ENCODE measurements at places on chromosomes 16 and 17.
A peak's percentile ranks its signal among the peaks of the same experiment; 100 is the strongest.

GRCh38 chr17:82235056-82235774 lies 6.4 kb downstream of the SLC16A3 start:
- H3K27me3 ChIP-seq, result no peaks in the 10 kb centered on the region
- peaks cover 25% of the 10 kb centered on the region for H3K4me1 ChIP-seq
- no peak overlapping the region for H3K4me3 ChIP-seq

- peaks cover 9% of the 10 kb centered on the region for H3K27me3 ChIP-seq
- H3K4me1 ChIP-seq, result no peaks in the 10 kb centered on the region
- H3K4me3 ChIP-seq, result no peak overlapping the region
- no peaks in the 10 kb centered on the region for H3K36me3 ChIP-seq
- H3K27ac ChIP-seq, result no peak overlapping the region
Observed at GRCh38 chr16:28011971-28012445, 51.5 kb downstream of the GSG1L start.

DNA sequence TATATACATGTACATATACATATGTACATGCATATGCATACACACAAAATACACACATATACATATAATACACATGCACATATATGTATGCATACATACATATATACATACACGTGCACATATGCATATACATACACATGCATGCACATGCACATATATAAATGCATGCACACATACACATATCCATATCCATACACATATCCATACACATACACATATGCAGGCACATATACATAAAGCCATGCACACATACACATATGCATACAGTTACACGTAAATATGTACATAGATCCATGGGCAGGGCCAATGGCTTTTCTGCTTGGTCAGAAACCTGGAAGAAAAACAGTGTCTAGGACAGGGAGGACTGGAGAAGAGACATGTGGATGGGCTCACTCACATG lies 23.9 kb upstream of the USP10 start:
- H3K27ac ChIP-seq, result no peak overlapping the region
- no peak overlapping the region for H3K4me3 ChIP-seq
- H3K36me3 ChIP-seq, result no peaks in the 10 kb centered on the region
- no peak for DNase-seq
- no peaks in the 10 kb centered on the region for H3K27me3 ChIP-seq

DNA sequence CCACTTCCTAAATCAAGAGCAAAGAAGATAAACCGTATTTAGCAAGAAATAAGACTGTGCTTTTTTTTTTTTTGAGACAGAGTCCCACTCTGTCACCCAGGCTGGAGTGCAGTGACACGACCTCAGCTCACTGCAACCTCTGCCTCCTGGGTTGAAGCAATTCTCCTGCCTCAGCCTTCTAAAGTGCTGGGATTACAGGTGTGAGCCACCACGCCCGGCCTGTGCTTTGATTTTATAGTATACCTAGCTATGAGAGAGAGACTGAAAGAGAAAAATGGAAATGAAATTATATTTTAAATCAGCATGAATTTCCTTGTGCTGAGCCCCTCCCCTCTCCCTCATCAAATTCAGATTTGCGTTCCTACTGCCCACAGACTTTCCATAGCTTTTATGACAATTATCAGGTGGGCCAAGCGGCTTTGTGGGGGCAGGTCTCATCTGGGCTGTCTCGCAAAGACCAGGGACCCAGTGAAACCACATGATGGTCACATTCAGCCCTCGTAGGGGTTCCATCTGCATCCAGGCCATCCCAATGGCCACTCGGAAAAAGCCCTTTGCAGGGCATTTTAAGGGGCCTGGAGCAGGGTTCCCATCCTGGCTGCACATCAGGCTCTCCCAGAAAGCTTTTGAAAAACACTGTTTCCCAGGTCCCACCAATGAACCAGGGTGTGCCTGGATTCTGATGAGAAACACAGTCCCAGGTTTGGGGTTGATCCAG lies 8.5 kb downstream of the CACNG1 start:
- no peaks in the 10 kb centered on the region for H3K4me1 ChIP-seq
- no peak overlapping the region for H3K4me3 ChIP-seq
- no peaks in the 10 kb centered on the region for H3K27me3 ChIP-seq

DNA sequence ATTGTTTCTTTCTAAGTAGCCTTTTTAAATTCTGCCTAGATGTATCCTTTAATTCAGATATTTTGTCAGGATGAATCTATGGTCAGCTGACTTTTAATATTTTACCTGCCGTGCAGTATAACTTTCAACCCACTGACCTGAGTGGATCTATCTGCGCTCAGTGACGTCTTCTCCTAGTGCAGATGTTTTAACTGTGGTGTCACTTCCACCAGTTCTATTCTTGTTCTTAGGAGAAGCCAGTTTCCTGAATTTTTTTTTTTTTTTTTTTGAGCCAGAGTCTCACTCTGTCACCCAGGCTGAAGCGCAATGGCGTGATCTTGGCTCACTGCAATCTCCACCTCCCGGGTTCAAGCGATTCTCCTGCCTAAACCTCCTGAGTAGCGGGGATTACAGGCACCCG lies 5.0 kb upstream of the TM4SF5 start:
- H3K27ac ChIP-seq, result no peak overlapping the region
- no peaks in the 10 kb centered on the region for H3K36me3 ChIP-seq
- peaks cover 4% of the 10 kb centered on the region for H3K27me3 ChIP-seq
- H3K4me1 ChIP-seq, result peaks cover 4% of the 10 kb centered on the region
- DNase-seq, result no peak

DNA sequence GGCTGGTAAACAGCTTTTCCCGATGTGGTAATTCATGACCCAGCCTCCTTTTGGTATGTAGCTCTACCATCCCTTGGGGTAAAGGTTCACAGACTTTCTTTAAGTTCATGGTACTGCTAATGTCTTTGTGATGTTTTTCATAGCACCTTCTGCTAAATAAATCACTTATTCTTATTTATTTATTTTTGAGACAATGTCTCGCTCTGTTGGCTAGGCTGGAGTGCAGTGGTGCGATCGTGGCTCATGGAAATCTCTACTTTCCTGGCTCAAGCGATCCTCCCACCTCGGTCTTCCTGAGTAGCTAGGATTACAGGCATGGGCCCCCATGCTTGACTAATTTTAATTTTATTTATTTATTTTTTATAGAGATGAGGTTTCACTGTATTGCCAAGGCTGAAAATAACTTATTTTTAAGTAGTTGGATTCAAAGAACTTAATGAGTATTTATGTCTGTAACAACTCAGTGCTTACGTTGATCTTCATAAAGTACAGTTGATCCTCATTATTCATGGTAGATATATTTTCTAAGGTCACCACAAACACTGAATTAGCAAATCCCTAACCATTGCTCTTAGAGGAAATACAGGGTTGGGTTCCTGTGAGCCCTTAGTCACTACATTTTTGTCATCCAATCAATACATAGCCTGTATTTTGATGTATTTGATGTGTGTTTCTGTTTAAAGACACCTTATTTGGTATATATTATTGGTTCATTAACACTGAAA lies 97.1 kb downstream of the SHISA9 start:
- no peaks in the 10 kb centered on the region for H3K36me3 ChIP-seq
- peaks cover 3% of the 10 kb centered on the region for H3K27me3 ChIP-seq
- no peak overlapping the region for H3K4me3 ChIP-seq

DNA sequence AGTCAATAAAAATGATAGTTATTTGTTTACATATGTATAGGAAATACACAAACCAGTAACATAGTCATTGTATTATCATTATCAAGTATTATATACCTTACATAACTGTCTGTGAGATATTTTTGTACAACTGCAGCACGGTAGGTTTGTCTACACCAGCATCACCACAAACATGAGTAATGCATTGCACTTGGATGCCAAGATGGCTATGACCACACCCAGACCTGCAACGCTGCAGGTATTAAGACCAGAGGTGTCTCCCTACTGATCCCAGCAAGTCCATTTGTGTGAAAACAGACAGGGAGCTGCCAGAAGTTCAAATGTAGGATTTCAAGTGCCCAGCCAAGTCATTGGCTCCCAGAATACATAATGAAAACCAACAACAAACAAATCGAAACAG lies 34.2 kb upstream of the NOS2 start:
- H3K4me3 ChIP-seq, result no peak overlapping the region
- no peak for DNase-seq
- no peak overlapping the region for H3K27ac ChIP-seq
- no peaks in the 10 kb centered on the region for H3K36me3 ChIP-seq
- H3K27me3 ChIP-seq, result no peaks in the 10 kb centered on the region

- DNase-seq, result no peak
- no peaks in the 10 kb centered on the region for H3K27me3 ChIP-seq
- peaks cover 59% of the 10 kb centered on the region for H3K4me1 ChIP-seq
- H3K27ac ChIP-seq, result peak overlapping the region; percentile 41
- peaks cover 2% of the 10 kb centered on the region for H3K36me3 ChIP-seq
Observed at GRCh38 chr17:39641883-39642282, 4.9 kb downstream of the STARD3 start.

GRCh38 chr17:49162866-49163265 lies 30.3 kb downstream of the B4GALNT2 start:
- H3K36me3 ChIP-seq, result no peaks in the 10 kb centered on the region
- no peak for DNase-seq

GRCh38 chr17:10114931-10115535 lies 83.4 kb downstream of the GAS7 start:
- H3K4me1 ChIP-seq, result peaks cover 74% of the 10 kb centered on the region
- H3K4me3 ChIP-seq, result peak overlapping the region; percentile 57
- no peaks in the 10 kb centered on the region for H3K36me3 ChIP-seq
- peak overlapping the region; percentile 80 for H3K27ac ChIP-seq
- peak; percentile 76 for DNase-seq

DNA sequence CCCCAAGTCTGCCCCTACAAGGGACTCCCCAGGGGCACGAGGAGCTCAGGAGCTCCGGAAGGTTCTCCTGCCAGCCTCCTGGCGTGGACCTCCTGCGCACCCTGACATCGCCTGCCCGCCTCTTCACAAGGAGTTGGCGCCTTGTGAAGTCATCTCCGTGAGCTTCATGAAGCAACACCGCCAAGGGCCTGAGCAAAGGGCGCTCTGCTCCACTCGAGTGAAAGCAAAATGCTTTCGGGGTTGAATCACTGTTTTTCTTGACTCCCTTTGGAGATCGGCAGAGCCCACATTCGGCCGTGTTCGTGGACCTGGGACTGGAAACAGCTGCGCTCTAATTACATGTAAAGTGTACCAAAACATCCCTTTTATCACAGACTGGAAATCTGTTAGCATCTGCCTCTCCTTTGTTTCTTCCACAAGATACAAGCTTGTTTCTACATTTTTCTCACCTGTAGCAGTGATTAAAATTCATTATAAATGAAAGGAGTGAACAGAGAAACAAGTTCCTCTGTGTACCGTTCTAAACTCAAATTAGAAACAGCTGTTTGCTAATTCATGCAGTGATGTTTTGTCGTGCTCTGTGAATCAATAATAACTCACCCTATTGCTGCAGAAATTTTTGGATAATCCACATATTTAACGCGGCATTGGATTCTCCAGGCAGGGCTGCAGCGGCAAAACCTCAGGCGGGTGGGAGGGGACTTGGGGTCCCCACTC lies 203.3 kb downstream of the ZNF423 start:
- H3K36me3 ChIP-seq, result peaks cover 5% of the 10 kb centered on the region
- H3K27me3 ChIP-seq, result peaks cover 1% of the 10 kb centered on the region
- no peaks in the 10 kb centered on the region for H3K4me1 ChIP-seq
- H3K4me3 ChIP-seq, result no peak overlapping the region

- DNase-seq, result no peak
- H3K27ac ChIP-seq, result no peak overlapping the region
- peaks cover 3% of the 10 kb centered on the region for H3K36me3 ChIP-seq
- H3K27me3 ChIP-seq, result no peaks in the 10 kb centered on the region
- peaks cover 73% of the 10 kb centered on the region for H3K4me1 ChIP-seq
Observed at GRCh38 chr17:57465610-57466009, 209.3 kb downstream of the MSI2 start.

GRCh38 chr17:31397256-31397939 lies 5.9 kb downstream of the RAB11FIP4 start:
- DNase-seq, result no peak
- H3K4me1 ChIP-seq, result peaks cover 5% of the 10 kb centered on the region
- H3K4me3 ChIP-seq, result no peak overlapping the region
- no peaks in the 10 kb centered on the region for H3K36me3 ChIP-seq
- H3K27ac ChIP-seq, result no peak overlapping the region

DNA sequence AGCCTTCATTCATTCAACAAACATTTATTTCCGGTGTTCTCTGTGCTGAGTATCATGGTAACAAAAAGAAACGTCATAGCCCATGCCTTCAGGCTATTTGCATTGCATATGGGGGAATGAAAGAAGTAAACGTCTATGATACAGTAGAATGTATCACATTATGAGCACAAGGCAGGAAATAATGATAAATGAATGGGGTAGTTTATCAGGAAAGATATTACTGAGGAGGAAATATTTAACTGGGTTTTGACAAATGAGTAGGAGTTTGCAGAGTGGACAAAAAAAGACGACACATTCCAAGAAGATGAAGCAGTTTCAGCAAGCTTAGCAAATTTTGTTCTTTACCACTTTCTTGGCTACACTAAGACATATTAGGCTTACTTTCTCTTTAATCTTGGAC lies 1.3 kb upstream of the KRTAP4-7 start:
- no peak overlapping the region for H3K4me3 ChIP-seq
- no peaks in the 10 kb centered on the region for H3K36me3 ChIP-seq
- peaks cover 2% of the 10 kb centered on the region for H3K27me3 ChIP-seq
- no peak overlapping the region for H3K27ac ChIP-seq
- H3K4me1 ChIP-seq, result no peaks in the 10 kb centered on the region

DNA sequence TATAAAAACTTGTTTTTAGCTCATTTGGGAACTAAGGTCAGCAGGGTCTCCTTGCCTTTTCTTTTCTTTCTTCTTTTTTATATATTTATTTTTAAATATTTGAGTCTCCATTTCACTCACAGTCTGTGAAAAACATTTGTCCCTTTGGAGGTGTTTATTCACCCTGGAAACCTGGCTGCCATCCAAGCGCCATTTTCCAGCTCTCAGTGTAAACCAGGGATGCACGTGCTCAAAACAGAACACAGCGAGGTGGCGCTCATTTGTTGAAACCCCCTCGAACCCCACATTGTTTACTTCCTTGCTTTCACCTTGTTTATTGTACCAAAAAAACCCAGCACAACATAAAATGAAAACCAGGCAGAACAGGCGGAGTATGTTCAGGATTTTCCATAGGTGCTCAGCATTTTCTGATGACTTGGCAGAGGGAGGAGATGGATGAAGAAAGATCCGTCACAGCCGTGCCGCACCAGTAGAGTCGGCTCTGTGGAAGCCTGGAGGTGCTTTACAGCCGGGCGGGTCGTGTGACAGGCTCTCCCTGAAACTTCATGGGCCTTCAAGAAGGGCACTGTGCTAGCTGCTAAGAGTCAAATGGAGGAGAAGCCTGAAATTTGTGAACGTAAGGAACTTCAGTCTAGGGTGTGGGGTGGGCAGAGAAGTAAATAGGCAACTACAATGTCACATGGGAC lies 284.4 kb downstream of the FOXL1 start:
- H3K36me3 ChIP-seq, result no peaks in the 10 kb centered on the region
- peaks cover 5% of the 10 kb centered on the region for H3K27me3 ChIP-seq
- H3K27ac ChIP-seq, result no peak overlapping the region
- H3K4me3 ChIP-seq, result no peak overlapping the region
- no peak for DNase-seq

GRCh38 chr17:68053231-68054013 lies 17.9 kb downstream of the KPNA2 start:
- H3K4me1 ChIP-seq, result peaks cover 5% of the 10 kb centered on the region
- DNase-seq, result no peak
- H3K4me3 ChIP-seq, result no peak overlapping the region
- no peak overlapping the region for H3K27ac ChIP-seq
- H3K27me3 ChIP-seq, result peaks cover 2% of the 10 kb centered on the region
